Midbrain (tissue), 1 donor: ENCODE measurements at places on chromosomes 16 and 17.

GRCh38 chr17:75356260-75356937 is 49.1 kb downstream of the GRB2 start:
- no peak for DNase-seq

DNA sequence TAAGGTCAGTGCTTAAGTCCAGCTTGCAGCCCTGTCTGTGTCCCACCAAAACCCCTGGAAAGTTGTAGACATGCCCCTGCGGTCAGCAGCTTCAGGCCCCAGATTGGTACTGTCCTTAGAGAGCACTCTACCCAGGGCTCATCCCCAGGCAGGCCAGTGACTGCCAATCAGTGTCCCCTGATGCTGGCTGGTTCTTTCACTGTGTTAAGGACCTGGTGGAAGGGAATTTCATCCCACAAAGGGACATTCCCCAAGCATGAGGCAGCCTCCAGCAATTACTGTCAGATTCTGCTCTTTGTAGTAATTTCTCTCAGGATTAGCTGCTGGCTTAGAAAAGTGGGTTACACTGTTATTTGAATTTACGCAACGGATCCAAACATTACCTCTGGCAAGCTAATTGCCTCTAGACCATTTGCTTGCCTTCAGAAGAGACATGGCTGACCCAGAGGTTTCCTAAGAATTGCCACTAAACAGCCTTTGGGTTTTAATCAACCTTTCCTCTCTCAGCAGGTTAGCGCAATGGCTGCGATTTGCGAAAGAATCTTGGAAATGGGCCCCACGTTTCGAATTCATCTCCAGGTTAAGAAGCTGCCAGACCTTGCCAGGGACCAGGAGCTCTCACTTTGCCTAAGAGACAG is 5.9 kb downstream of the IRX6 start:
- no peak for DNase-seq

- no peak for DNase-seq
These were observed 37.4 kb downstream of the USP22 start for GRCh38 chr17:21005367-21005766.

DNA sequence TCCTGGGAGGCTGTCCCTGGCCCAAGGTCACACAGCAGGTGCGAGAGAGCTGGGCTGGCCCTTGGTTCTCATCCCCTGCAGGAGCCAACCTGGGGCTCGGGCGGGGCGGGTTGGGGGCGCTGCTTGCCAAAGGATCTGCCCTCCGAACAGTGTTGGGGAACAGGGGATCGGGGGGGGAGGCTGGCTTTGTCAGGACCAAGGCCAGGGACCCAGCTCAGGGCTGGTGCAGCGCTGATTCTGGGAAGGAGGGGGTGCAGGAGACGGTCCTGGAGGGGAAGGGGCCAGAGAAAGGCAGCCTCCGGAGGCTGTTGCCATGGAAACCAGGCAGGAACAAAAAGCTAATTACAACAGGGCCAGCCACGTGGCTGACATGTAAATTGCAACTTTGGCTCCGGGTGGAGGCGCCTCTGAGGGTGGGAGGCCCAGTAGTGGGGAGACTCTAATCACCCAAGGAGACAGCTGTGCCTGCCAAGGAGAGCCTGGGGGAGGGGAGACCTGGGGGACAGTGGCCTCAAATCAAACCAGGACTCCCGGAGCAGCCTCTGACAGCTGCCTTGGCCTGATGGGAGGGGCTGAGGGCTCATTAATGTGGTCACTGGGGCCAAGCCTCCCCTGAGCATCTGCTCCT is 1.3 kb downstream of the TUBB3 start:
- peak; percentile 14 for DNase-seq
